Tongue (tissue), 3 donors: ENCODE measurements at places on chromosomes 13 and 19.

DNA sequence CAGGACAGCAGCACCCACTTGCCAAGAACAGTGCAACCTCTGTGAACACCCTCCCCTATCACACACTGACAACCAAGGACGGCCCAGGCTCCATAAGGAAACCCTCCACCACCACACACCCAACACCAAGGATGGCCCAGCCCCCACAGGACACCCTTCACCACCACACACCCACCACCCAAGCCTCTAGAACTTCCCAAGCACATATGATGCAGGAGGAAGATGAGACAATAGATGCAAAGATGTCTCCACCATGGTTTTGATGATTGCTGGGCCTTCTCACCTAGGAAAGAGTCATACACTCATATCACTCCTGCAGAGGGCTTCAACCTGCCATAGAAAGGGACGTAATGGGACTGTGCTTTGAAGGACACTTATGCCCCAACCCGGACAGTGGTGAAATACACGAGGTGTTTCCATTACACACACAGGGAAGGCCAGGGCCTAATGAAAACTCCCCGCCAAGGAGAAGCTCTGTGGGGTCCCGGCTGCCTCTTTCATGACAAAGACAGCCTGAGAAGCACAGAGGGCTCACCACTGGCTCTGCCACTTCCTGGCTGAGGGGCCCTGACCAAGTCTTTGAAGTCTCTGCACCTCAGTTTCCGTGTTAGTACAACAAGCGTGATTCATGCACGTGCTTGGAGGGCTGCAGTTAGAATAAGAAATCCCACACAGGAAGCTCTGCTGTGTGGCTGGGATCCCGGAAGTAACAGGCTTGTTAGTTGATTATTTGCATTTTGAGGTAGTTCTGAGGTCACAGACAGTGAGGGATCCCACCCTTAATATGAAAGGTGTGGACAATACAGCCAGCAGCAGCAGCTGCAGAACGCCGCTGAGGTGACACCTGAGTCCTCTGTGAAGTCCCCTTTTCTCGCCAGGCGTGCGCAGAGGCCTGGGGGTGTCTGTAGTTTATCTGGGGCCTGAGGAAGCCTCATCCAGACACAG is 61.9 kb upstream of the ATP12A start:
- DNase-seq, result peak; percentile 25

GRCh38 chr19:54458648-54459281 is 4.8 kb downstream of the LENG9 start:
- no peak for DNase-seq

DNA sequence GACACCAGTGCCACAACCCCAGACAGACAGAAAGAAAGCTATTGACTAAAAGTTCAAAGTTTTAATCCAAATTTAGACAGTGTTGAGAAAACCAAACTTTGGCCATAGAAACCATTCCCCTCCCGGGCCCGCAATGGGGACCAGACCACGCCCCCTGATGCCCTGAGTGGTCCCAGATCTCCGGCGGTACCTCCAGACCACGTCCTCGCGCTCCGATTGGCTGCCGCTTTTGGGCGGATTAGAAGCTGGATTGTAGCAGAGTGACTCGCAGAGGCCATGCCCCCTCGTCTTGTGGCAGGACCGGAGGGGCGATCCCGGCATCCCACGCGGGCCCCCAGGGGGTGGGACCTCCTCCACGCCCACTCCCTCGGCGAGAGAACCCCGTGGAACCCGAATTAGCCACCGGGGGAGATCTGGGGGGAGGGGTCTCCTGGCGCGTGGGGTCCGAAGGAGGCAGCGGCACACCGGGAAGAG is 797 bp upstream of the HSD17B14 start:
- peak; percentile 94 for DNase-seq

DNA sequence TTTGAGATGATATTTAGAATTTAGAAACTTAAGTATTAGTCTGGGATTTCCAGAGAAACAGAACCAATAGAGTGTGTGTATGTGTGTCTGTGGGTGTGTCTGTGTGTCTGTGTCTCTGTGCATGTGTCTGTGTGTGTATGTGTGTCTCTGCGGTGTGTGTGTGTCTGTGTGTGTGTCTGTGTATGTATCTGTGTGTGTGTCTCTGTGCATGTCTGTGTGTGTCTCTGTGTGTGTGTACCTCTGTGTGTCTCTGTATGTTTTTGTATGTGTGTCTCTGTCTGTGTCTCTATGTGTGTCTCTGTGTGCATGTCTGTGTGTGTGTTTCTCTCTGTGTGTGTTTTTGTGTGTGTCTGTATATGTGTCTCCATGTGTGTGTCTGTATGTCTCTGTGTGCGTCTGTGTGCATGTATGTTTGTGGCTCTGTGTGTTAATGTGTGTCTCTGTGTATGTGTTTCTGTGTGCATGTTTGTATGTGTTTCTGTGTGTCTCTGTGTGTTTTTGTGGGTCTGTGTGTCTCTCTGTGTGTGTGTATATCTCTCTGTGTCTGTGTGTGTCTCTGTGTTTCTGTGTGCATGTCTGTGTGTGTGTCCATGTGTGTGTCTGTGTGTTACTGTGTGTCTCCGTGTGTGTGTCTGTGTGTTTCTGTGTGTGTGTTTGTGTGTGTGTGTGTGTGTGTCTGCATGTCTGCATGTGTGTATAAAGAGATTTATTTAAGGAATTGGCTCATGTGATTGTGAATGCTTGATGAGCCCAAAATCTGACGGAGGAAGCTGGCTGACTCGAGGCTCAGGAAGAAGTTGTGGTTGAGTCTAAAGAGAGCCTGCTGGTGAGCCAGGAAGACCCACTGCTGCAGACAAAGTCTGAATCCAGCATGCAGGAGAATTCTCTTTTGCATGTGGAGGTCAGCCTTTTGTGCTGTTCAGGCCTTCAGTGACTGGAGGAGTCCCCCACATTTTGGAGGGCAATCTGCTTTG is 22.2 kb downstream of the GPR42 start:
- DNase-seq, result no peak

DNA sequence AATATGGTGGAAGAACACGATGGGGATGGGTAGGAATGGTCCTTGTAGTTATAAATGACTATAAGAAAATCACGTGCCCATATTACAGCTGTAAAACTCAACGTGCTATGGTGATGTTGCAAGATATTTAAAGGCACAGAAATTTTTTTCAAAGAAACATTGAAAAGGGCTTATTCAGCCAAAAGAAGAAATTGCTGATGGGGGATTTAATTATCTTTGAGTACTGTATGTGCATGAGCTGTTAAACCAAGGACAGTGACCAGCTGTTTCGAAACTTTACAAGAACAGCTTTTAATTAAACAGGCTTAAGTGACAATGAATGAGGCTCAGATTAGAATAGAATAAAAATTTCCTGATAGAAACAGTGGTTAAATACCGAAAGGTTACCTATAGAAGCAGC is 339.0 kb downstream of the HS6ST3 start:
- no peak for DNase-seq

DNA sequence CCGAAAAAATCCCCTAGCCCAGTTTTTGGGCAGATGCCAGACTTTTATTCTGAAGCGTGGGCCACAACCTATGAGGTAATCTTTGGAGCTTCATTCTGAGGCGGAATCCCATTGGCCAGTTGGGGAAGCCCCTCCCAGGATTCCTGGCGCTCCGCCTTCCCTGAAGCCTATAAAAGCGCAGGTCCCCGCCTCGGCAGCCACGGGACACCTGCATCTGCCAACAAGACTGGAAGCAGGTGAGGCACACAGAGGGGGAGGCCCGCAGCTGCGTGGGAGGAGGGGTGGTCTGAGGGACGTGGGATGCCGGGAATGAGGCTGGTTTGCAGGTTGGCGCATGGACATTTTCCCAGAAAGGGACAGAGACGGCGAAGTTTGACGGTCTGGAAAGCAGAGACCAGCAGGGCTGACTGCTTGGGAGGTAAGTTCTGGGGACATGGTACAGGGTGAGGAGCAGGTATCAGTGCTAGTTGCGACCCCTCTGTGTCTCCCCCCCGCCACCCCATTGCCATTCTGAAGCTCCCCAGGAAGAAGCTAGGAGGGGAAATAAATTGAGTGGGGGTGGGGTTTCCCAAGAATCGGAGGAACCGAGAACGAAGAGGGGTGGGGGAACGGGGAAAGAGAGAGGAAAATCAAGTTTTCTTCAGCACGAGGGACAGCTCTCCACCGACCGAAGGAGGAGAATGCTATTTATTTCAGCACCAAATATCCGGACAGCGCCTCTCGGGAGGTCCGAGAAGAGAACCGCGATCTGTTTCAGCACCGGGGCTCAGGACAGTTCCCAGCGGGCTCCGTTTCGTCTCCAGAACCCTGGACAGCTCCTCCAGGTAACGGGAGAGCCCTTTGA is 22.4 kb upstream of the FEM1A start:
- peak; percentile 98 for DNase-seq

GRCh38 chr13:30618186-30618929 is 638 bp downstream of the USPL1 start:
- DNase-seq, result peak; percentile 43

GRCh38 chr13:38854226-38854625 is 136.4 kb downstream of the STOML3 start:
- no peak for DNase-seq

- DNase-seq, result peak; percentile 62
These were observed 9.8 kb downstream of the KBTBD6 start for GRCh38 chr13:41122838-41123237.

DNA sequence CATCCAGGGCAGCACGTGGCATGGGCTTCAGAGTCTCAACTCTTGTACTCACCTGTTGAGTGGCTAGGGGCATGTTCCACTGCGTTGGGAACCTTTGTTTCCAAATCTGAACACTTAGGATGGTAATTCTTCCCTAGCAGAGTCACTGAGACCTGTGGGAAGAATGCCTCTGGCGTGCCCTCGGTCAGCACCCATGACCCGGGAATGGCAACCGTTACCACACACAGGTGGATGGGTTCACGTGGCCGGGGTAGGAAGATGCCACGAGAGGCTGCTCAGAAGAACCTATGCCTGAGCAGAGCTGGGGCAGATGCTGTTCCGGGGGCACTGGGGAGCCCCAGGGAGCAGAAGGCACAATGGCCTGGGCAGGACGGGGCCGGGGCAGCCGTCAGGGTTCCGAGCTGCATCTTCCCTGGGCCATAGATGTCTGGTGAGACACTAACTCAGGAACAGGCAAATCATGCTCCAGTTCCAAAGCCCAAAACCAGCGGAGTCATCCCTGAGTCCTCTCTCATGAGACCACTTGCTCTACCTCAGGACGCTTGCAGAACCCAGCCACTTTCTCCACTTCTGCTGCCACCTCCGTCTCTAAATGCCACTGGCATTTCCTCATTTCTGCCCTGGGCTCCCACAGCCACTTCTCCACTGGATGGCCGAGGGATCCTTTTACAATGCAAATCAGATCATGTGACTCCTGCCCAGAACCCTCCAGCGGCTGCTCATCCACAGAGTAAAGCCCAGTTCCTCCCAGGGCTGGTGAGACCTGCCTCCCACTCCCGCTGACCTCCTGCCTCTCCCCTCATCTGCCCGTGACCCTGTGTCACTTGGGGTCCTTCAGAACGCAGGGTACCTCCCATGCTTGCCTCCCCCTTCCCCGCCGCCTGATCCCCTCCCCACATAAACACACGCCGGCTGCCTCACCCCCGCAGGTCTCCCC is 36.7 kb downstream of the FAM124A start:
- DNase-seq, result no peak
